ENCODE measurements at places on chromosomes 2 and 18.

DNA sequence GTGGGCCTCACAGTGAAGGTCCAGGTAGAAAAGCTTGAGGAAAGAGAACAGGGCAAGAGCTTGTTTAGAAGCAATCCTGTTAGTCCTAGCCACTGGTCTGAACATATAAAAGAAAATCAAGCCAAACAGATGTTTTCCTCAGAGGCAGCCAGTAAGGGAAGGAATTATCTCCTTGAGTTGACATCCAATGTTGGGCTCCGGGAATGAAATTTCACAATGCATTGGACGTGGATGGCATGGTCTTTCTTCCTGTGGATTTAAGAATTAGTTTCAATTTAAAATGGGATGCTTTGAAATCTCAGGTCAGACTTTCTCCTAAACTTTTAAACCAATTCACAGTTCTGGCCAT lies 92.1 kb downstream of the ACKR3 start:
- no peak for DNase-seq

DNA sequence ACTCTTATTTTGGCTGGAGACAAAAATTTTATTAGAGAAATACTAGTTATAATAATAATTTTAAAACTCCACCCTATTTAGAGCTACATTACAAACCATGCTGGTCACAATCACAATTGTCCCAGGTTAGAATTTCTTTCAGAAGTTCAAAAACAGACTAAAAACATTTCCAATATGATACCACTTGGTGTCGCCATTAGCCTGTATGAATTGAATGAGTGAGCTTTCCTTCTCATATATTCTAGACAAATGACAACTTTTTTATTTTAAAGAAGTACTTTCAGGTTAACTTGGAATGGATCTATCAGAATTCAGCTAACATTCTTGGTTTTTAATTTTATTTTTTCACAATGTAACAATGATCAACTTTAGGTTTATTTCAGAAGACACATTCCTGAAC lies 48.0 kb downstream of the SERPINB8 start:
- no peak for DNase-seq

DNA sequence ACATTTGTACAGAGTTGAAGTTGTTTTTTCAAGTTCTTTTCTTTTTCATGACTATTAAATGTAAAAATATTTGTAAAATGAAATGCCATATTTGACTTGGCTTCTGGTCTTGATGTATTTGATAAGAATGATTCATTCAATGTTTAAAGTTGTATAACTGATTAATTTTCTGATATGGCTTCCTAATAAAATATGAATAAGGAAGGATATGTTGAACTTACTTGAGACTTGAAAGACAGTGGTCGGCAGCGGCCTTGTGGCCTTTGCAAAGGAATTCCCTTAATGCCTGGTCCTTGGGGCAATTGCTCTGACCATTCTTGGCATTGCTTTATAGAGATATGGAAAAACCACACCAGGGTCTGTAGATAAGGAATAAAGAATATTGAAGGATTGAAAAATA lies 25.9 kb upstream of the TMEM87B start:
- no peak for DNase-seq

GRCh38 chr2:182587831-182588230 lies 128.2 kb upstream of the DNAJC10 start:
- no peak for DNase-seq

DNA sequence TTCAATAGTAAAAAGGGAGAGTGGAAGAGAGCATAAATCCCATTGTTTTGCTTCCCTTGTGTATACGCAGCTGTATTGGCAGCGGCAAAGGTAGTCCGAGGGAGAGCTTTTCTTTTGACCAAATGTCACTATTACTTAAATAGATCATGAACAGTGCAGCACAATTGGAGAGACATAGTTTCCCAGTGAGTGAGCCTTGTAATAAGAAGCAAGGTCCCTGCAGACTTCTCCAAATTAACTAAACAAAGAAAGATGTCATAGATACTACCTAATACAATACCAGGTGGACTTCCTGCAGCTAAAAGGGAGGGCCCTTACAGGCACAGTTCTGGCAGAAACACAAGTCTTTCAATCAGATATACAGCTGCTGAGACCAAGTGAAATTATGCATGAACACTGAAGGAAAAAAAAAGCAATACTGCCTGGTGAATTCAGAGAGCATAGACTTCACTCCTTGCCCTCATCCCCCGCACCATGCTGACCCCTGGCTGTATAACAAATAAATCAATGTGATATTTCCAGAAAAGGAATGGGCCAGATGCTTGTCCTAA lies 404.7 kb upstream of the CDH2 start:
- DNase-seq: no peak

DNA sequence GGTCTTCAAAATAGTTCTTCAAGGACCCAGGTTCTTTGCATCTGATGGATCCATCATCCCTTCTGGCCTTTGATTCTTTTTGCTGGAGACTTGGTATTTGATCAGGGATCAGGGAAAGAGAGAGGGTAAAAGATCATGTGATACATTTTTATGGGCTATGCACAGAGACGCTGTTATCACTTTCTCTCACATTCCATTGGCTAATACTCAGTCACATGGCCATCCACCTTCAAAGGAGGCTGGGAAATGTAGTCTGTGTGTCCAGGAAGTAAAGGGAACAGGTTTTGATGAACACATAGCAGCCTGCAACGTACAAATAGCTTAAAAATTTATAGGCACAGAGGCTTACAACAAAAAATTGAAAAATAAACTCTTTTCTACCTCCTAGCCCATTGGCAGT lies 629.6 kb upstream of the FANCL start:
- DNase-seq: no peak

DNA sequence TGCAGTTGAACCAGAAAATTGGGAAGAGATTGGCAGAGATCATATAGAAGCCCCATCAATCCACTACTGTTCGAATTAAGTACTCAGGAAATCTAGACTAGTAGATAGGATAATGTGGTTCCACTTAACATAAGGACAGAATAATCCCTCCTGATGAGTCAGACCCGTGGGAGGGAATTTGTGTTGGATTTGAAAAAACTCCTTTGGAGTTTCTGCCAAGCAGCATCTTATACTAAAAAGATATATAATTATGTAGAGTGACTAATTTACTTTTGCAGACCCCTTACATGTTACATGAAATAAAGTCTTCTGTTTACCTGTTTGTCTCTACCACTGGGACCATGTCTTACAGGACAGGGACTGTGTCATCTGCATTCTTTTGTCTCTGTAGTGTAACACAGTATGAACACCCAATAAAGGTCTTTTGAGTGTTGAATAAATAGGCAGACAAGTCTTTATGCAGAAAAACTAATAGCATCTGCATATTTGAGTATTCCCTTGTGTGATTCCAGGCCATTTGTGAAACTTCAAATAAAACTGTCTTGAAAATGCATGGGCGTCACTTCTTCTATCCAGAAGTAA lies 122.6 kb upstream of the DNAJC10 start:
- DNase-seq: no peak

DNA sequence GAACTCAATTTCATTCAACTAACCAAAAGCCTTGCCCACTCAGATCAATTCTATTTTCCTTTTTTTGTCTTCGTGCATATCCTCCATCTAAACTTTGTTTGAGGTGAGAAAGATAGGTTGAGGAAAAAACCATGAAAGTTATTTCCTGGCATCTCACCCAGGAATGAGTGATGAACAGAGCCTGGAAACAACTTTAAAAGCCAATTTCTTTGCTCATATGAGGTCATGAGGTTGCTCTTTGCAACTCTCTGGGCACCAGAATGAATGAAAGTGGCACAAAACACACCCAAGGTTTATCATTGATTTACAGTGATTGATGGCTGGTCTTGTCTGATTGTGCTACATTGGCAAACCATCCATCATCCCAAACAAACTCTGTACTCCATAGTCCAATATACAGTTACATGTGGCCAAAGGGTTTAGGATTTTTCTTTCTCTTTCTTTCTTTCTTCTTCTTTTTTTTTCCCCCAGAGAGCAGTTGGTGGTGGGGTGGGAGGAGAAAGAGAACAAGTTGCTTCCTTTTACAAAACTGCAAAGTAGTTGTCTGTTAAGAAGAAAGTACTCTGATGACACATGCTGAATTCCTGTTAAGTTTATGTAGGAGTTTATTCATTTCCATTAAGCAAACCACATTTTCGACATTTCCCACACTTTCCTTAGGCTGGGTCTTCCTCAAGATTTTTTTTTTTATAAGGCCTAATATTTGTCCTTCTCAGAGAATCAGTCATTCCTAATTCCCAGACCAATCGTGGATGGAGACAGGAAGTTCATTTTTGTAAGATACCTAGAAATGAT lies 575.9 kb upstream of the ZEB2 start:
- DNase-seq: no peak

DNA sequence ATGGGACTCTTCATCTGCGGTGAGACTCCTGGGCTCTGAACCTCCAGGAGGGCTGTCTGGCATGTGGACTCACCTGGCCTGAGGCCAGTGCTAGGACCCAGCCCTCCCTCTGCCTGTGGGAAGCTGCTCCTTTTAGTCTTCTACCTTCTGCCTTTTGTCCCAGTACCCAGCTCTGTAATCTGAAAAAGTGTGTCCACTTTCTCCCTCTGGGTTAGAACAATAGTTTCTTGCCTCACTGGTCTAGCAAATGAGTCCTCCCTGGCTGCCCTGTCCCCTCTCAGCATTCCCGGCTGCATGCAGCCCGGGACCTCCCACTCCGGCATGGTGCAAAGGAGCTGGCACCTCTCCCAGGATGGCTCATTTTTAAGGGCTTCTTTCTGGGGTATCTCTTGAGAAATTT lies 25.9 kb downstream of the GKN2 start:
- no peak for DNase-seq

DNA sequence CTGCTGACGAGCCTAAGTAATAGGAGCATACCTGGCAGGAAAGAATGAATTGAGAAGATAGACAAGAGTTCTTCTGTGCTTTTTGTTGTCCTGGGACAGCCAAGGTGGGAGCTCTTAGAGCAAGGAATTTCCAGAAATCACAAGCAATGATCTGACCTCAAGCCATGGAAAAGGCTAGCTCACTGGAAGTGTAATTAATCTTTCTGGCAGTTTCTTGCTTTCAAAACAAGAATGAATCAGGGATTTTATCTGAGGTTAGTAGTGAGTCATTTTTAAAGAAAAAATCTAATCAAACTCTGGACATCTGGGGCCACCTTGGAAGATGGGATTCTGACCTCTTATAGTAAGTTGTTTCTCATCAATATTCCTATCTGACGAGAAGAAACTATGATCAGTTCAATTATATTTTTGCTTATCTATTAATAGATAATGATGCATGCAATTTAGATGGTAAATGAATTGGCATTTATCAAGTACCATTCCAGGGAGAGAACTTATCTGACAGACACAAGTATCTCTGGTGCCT lies 98.0 kb downstream of the ADCYAP1 start:
- no peak for DNase-seq

DNA sequence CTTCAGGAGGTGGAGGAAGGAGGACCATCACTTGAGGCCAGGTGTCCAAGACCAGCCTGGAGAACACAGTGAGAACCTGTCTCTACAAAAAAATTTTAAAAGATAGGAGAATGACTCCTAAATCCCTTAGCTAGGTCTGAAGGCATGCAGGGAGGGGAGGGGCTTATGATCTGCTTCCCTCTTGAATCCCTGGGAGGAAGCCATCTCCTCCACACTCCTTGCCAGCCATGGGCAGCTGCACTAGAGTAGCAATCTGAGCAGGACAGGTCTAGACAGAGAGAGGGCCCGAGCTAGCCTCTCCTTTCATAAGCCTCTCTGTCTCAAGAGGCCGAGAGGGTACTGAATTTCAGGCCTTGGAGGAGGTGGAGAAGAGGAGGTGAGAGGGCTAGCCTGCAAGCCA lies 42.5 kb downstream of the DAPL1 start:
- no peak for DNase-seq

DNA sequence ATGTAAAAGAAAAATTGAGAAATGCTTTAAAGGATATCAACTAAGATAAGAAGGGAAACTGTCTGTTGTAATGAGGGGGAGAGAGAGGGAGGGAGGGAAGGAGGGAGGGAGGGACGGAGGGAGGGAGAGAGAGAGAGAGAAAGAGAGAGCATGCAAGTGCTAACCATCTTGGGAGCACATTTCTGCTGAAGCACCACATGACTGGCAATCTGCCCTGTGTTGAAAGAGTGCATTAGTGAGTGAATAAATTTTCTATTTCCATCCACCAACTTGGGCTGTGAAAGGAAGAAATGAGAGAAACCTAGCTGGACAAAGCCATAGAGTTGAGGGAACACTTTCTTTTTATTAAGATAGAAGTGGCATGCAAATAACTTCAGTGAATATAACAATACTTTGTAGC lies 110.7 kb downstream of the TMX3 start:
- DNase-seq: no peak

DNA sequence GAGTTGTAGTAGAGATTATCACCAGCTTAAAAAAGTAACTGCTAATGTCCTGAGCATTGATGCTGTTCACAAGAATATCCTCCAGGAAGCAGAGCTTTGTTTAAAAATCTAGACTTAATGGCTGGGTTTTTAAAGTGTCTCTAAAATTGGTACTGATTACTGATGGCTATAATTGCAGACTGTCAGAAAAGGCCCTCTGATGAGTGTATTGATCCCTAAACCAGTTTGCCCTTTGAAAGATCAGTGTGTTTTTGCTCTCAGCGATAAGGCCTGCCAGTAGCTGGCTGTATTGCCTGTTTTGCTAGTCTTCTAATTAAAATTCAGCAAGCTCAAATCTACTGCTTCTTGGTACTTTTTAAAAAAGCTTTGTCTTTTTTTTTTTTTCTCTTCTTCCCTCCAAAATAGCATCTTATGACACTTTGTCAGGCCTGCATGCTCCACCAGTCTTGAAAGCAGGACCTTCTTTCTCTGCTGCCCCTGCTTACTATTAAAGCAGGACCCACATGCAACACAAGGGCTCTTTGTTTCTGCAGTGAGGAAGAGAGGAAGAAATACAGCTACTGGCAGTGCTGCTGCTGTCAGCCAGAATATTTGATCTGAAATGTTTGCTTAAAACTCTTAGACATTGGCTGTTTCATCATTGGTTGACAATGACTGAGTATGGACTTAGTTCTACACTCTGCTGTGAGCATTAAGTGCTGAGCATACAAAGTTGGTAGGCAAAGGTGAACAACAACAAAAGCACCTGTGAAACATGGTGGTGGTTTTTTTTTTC lies 1.8 kb downstream of the SEC11C start:
- no peak for DNase-seq

DNA sequence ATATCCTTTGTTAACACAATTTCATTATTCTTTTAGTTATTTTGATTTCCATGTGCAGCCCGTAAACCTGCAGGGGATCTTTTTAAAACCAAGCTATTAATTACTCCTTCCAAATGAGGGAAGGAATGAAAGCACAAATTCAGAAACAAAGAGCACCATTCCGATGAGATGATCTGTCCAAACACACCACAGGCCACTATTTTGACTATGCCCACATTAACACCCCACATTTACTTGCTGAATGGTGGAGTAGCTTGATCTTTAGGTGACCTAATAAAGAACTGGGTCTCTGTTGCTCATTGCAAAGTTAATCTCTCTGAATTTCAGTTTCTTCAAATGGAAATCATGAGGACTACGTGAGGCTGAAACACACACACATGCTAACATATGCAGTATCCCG lies 218.0 kb downstream of the IRS1 start:
- no peak for DNase-seq

DNA sequence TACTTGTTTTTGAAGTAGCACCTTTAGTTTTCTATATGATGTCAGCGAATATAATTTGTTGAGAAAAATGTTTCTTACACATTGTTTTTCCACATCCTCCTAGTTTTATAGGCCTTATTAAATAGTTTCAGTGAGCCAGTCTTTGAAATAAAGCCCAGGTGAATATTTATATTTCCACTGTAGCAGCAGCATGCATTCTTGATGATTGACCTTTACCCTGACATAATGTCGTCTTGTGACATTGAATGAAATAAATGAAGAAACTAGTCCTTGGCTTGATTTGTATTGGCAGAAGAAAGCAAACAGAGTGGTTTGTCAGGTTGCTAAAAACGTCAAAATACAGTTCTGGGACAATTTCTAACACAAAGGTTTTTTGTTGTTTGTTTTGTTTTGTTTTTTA lies 84.4 kb downstream of the EHBP1 start:
- no peak for DNase-seq

All from stimulated activated CD4-positive, alpha-beta T cell treated with anti-CD3 and anti-CD28 coated beads, TNF-alpha, amount 100 ng/mL, for 48 hours (primary cell).